ENCODE measurements at places on chromosomes 7 and 10.

- DNase-seq, result no peak
These were observed 46.0 kb downstream of the CDC123 start for GRCh38 chr10:12241810-12242529.

- DNase-seq, result no peak
These were observed 19.6 kb downstream of the ARL4A start for GRCh38 chr7:12706900-12707536.

DNA sequence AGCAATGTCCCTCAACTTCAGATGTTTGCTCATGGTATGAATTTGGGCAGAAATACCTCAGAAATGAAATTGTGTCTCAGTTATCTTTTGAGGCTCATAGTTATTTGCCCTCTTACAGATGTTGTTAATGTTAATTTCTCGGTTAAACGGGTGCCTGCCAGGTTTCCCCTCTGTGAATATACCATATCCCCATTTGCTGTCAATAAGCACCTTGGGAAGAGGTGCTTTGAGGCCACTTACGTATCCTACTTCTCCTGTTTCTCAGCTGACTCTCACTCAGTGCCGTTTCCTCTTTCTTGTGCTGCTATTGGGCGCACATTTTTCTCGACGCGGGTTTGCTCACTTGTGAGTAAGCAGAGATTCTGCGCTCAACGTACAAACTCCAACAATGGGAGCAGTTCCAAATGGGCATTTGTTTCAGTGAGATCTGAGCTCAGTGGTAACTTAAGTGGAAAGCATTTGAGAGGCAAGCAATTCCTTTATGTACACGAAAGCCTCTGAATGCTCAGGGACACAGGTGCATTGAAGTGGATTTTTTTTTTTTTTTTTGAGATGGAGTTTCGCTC is 34.8 kb upstream of the JAKMIP3 start:
- DNase-seq, result no peak

DNA sequence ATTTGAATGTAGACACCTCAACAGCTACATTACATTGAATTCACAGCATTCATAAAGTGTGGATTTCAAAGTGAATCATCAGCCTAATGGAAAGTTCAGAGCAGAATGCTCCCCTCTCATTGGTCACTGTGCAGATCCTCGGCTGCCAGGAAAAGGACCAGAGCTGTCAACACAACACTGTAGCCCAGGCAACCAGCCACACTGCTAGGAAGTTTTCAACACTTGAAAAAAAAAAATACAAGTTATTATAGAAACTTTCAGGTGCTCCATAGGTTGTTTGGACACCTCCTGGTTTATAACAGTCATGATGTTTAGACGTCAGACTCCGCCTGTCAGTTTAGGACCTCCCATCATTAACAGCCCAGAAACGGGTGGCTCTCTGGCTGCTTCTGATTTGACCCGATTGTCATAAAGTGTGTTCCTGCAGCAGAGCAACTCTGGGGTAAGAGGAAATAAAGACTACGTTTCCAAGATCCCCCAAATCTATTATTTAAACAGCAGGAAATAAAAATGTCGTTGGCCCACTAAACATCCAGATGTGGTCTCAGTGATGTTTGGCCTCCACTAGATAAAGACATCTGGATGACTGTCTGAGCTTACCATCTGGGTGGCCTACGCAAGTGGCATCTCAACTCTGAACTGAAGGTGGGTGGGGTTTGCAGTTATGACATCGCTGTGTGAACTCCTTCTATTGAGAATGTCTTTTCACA is 117.4 kb downstream of the CABCOCO1 start:
- DNase-seq, result no peak

DNA sequence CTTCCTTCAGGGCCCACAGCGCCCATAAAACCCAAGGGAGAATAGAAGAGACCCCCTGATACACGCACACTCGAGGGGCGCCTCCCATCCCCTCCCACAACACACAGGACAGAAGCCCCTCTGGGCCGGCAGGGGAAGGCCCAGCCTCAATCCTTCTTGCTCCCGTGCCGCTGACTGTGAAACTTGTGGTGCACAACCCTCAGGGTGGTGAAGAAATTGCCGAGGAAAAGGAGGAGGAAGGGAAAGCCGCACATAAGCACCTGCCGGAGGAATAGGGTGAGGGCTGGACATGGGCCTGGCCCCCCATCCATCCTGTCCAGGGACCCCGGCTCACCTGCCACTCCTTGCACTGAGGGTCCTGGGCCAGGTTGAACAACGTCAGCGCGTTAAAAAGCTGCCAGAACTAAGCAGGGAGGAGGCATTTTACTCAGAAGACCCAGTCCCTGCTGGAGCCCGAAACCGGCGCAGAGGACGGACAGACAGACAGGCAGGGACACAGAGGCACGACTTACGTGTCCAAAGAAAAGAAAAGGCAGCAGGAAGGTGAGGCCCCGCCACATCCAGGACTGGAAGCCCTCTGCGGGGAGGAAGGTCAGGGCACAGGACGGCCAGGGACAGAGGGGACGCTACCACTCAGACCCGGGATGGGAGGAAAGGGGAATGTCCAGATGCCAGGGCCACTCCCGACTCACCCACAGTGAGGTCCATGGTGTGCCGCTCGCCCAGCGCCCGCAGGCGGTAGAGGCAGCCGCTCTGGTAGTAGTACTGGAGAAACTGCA is 7.2 kb downstream of the TMEM120A start:
- DNase-seq, result no peak

DNA sequence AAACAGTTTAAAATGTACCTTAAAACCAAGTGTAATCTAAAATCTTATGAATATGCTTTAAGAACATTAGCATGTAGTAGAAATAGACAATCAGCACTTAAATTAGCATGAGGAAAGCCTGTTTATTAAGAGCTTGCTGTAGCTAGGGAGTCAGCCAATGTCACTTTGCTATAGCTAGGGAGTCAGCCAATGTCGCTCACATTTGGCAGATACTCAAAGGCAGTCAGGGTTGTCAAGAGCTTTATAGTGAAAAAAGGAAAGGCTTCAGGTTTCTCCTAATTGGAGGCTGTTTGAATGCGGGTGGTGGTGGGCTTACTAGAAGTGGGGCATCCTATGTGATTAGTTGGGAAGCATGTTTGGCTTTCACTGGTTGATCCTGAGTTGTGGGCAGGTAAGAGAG is 226.2 kb upstream of the DGKB start:
- no peak for DNase-seq

DNA sequence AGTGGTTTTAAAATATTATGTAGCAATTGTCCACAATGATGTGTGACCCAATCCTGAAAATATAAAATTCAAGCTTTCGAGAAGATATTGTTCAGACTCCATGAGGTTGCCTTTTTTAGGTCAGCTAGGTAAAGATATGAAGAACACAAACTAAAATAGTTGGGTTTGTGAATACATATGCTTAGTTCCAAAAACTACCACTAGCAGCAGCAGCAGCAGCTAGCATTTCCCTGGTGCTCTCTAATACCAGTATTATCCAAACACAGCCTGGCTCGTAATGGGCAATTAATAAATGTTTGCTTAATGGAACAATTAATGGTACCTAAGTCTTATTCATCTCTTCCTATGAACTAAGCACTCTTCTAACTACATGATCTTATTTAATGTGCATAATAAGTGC is 362.5 kb downstream of the MALRD1 start:
- DNase-seq, result no peak

GRCh38 chr10:125999694-126000093 is 103.3 kb downstream of the FANK1 start:
- DNase-seq, result no peak

GRCh38 chr10:132616996-132617736 is 79.6 kb downstream of the INPP5A start:
- DNase-seq, result no peak

- no peak for DNase-seq
These were observed 154.4 kb downstream of the DIP2C start for GRCh38 chr10:535051-535450.

DNA sequence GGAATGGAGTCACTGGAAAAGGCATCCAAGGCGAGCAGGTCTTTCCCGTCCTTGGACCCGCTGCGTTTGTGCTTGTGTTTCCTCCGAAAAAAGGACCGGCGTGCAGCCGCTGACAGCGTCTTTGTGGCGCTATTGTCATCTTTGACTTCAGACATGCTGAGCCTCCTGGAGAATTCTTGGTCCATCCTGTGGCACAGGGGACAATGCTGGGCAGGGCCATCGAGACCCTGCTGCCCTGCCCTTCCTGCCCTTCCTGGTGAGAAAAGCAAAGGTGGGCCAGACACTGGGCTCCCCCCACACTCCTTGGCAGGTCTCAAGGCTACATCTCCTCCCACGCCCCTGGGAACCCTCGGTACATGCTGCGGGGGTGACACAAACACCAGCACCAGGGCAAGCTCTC is 120.9 kb downstream of the DLG5 start:
- DNase-seq, result no peak

GRCh38 chr10:85645926-85646711 is 720.5 kb downstream of the GRID1 start:
- no peak for DNase-seq

GRCh38 chr10:72133517-72133916 is 45.2 kb upstream of the SPOCK2 start:
- no peak for DNase-seq

DNA sequence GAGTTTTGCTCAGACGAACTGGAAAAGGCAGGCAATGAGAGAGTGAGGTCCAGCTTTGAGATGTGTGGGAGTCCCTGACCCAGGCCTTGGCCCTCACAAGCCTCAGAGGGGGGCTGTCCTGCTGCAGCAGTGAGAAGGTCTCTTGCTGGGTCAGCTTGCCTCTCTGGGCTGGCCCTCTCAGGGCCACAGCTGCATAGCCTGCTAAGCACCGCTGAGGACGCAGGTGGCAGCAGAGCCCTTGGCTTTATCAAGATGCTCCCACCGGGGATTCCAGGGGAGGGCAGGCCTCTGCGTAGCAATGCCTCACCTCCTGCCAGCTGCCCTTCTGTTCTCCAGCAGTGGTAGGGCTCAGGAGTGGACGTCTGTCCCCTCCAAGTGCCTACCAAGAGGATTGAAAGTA is 128.7 kb downstream of the COBL start:
- DNase-seq, result no peak

DNA sequence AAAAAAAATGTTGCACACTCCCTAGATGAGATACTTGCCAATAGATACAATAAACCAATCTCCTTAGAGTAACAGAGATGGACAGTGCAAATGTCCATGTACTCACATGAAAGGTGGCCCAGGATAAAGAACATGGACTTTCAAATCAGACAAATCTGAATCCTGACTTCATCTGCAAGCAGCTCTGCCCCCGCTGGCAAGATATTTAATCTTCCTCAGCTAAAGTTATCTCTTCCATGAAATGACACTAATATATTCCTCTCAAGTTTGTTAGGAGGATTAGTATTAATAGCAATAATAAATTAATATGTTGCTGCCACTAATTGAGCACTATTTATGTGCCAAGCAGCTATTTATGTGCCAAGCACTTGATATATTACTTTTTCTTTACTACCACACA is 148.6 kb upstream of the YAE1 start:
- DNase-seq, result no peak

DNA sequence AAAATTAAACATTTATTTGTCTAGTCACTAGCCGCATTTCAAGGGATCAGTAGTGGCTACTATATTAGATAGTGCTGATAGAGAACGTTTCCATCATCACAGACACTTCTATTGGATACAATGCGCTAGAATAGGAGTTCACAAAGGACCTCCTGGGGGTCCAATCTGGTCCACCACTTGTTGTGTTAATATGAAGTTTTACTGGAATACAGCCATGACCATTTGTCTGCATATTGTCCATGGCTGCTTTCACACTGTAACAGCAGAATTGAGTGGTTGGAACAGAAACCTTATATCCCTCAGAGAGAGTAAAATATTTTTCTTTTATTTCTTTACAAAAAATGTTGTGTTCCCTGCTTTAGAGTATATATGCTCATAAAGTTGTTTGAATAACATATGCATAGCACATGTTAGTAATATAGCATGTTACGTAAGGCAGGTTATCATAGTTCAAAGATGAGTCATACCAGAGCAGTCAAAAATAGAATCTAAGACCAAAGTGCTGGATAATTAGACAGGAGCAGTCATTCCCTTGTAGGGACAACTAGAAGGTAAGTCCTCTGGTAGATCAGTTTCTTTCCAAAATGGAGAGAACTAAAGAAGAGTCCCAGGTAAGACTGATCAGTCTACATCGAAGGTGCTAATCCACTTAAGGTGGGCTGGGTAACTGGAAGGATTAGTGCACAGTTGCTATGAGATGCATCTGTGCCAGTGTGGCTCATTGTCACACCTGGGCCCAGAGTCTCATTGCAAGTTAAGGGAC is 14.9 kb downstream of the BZW2 start:
- no peak for DNase-seq

GRCh38 chr7:77813180-77813579 is 14.6 kb downstream of the PHTF2 start:
- DNase-seq, result no peak

DNA sequence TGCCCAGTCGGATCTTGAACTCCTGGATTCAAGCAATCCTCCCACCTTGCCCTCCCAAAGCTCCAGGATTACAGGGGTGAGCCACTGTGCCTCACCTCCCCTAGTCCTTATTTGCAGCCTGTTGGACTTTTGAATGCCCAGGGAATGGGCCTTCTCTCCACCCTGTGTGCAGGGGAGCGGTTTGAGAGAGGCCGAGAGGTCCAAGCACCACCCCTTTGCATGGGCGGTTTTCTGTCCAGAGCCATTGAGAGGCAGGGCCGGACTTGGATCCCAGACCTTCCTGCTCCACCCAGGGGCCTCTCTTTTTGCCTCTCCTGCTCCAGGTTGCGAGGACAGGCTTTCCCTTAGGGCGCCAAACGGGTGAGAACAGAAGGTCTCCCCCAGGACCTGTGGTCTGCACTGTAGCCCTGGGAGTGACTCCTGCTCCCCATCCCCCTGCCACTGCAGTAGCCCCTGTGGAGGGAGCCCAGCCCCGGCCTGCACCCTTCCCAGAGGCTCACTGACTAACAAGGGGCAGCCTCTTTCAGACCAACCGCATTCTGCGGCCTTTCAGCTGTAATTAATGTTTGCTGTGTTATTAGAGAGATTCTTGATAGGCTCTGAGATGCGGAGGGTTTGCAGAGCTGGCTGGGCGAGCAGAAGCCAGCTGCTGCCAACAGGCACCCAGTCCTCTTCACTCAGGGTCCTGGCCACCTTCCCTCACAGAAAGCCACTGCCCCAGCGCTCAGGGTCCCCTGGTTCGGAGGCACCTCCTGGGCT is 57.9 kb downstream of the ELFN1 start:
- no peak for DNase-seq

GRCh38 chr7:68964060-68964459 is 634.2 kb upstream of the AUTS2 start:
- no peak for DNase-seq

DNA sequence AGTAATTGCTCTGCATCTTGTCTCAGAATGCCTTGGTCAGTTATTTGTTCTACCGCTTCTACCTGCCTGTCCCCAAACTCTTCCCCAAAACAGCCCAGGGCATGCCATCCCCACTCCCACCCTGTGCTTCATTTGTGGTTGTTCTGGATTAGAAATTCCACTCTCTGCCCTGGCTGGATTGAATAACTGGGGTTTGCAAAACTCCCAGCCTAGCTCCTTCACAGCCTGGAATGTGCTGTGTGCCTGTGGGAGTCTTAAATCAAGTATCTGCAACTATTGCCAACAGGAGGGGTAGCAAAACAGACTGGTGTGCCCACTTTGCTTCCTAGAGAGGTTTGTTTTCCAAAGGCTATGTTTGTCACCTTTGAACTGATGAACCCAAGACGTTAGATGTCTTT is 24.2 kb downstream of the TSPAN15 start:
- DNase-seq, result no peak
